HuH-7 (cell line): ENCODE measurements at places on chromosomes 12 and 14.

GRCh38 chr14:88089445-88089844 lies 84.5 kb downstream of the GPR65 start:
- no peak for DNase-seq

DNA sequence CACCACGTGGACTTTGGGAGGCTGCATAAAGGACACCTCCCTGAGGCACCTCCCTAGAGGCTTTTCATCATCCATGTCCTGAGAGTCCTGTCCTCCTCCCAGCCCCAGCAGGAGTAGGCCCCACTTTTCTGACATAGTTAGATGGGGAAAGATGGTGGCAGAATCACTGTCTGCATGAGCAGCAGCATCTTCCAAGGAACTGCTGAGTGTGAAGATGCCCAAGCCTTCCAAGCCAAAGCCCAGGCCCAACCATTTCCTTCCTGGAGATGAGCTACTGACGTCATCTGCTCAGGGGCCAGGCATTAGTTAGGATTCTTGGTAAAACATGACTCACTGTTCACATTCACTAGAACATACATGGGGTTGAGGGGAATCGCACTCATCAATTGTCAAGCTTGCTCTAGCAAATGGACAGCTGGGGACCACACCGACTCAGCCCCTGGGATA lies 37.3 kb downstream of the VDR start:
- DNase-seq: no peak

DNA sequence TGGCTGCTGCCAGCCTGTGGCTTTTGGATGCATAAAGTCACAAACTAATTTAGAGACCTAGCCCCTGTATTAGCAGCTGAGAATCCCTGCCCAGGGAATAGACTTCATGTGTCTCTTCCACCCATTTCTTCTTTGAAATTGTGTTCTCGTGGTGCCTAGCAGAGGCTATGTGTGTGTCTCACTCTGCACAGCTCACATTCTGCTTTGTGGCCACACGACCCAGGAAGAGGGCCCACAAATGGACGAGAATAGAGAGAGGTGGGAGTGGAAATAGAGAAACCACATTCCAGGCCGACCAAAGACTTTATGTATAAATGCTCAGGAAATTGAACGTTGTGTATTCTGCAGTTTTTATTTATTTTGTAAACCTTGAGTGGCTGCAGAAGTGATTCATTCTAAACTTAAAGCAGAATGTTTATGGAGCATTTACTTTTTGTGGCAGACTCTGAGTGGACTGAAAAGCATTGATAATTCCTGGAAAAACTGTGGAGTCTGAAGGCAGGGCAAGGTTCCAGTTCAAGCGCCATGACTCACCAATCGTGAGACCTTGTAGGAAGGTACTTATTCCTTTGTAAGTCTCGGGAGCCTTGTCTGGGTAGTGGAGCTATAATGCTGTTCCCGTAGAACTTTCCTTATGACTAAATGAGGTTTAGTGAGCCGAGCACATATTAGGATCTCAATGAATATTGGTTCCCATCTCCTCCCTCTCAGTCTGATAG lies 9.1 kb downstream of the B4GALNT3 start:
- no peak for DNase-seq

GRCh38 chr12:106854723-106855122 lies 80.2 kb downstream of the RIC8B start:
- no peak for DNase-seq

GRCh38 chr12:91307957-91308670 lies 125.5 kb upstream of the DCN start:
- no peak for DNase-seq

GRCh38 chr12:10562306-10562933 lies 51.0 kb downstream of the MAGOHB start:
- peak; percentile 12 for DNase-seq

- peak; percentile 44 for DNase-seq
These were observed 2.7 kb downstream of the BHLHE41 start for GRCh38 chr12:26122061-26122680.

DNA sequence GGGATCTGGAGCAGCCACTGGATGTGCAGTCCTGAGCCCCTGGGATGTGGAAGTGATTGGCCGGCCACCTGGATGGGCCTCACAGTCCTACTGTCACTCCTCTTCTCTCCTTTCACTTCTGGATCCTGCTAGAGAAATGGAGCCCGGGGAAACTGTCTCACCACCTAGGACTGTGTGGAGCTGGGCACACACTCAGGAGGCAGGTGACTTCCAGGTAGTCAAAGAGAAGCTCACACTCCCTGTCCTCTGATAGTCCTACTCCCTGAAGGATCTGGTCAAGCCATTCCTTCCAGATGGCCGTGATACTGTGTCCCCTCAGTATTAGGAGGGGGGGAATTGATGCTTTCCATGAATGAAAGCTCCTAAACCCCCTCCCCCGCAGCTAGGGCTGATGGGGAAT lies 201.1 kb downstream of the ZFP36L1 start:
- no peak for DNase-seq
